ENCODE measurements at places on chromosomes 3 and 15. TPM values are rescaled to one million over a fixed set of nuclear protein-coding genes. Genes with fewer than 3 reads are reported as not detected.

DNA sequence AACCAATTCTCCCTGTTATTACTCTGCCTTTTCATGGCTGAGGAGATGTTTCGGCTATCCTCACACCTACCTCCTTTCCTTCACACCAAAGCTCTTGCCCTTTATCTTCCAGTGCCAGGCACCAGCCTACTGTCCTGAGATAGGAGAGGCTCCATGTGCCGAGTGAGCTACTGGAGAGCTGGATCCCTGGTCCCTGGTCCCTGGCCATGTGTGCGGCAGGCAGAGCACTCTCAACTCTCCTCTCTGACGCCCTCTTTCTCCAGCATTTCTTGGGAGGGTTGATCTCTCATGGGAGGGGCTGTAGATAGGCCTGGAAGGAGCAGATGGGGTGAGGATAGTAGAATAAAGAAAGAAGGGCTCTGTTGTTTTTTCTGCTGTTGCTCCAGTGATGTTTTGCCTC is 277.1 kb upstream of the UMPS start:
- DNase-seq: no peak

Gene CPNE9
- polyA plus RNA-seq: 0.05 TPM

DNA sequence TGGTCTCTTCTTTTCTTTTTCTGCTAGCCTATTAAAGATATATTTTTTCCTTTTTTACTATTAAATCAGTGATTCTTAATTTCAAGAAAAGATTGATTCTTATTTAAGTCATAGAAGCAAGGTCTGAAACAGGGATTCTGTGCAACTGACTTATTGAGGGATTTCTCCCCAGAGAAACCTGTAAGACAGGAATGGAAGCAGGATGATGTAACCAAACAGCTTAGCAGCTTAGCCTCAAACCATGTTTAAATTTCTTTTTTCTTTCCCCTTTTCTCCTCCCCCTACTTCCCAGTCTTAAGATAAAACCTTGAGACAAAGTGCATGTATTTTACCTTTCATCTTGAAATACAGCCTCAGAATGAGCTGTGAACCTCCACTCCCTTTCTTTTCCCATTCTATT is 322.8 kb downstream of the NEK10 start:
- DNase-seq: no peak

DNA sequence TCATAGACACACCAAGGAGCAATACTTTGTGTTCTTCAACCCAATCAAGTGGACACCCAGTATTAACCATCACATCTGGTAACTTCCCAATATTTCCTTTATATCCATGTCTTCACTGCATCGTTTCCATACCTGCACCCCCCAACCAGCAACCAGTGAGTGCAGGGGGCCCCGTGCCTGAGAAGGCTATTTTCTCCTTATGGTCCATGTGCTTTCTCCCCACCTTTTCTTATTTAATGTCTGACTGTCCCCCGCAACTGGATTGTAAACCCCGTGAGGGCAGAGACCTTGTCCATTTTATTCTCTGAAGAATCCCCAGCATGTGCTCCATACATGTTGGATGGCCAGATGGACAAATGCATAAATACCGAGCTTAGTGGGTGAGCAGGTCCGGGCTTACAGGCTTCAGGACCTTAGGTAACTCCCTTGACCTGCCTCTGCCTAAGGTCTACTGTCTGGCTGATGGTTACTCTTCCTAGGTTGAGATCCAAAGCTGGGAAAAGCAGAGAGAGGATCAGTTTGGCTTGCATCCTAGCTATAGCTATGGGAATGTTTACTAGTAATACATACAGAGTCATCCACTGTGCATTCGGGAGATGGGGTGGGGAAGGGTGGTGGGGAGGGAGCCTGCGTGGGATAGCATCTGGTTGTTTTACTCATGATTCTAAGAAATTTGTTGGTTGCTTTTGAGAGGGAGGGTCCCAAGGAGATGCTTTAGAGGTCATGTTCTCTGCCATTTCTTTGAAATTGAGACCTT is 41.5 kb downstream of the PXYLP1 start:
- DNase-seq: no peak

All from A549 (cell line).